ENCODE measurements at places on chromosomes 5 and 9.

DNA sequence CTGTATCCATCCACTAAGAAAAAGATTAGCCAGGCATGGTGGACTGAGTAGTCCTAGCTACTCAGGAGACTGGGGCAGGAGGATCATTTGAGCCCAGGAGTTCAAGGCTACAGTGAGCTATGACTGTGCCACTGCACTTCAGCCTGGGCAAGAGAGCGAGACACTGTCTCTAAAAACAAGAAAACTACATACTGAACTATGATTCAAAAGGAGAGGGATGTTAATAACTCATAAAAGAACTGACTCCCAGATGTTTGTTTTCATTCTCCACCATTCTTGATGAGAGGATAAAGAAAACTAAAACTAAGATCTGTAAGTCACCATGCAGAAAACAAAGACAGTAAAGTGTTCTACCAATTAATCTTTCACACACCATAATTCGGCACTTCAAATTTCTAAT, 53.5 kb downstream of the AUH start:
- DNase-seq, result no peak

DNA sequence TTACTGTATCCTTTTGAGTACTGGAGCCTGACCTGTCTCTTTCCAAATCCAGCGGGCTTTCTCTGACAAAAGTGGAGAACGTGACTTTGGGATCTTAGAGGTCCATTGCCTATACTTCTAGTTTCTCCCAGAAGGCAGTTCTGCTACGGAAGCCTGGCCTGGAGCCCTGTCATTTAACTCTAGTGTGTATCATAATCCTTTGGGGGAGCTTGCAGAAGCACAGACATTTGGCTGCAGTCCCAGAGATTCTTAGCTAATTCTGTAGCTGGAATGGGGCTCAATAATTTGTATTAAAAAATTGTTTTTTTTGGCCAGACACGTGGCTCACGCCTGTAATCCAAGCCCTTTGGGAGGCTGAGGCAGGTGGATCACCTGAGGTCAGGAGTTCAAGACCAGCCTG, 3.0 kb downstream of the HARS2 start:
- DNase-seq, result no peak

DNA sequence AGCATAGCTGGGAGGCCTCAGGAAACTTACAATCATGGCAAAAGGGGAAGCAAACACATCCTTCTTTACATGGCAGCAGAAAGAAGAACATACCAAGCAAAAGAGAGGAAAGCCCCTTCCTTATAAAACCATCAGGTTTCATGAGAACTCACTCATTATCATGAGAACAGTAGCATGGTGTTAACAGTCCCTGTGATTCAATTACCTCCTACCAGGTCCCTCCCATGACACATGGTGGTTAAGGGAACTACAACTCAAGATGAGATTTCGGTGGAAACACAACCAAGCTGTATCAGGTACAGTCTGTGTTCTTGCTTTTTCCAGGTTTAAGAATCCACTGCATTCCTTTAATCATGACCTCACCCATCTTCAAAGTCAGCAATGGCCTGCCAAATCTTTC, 514.2 kb downstream of the KCTD16 start:
- DNase-seq, result no peak

DNA sequence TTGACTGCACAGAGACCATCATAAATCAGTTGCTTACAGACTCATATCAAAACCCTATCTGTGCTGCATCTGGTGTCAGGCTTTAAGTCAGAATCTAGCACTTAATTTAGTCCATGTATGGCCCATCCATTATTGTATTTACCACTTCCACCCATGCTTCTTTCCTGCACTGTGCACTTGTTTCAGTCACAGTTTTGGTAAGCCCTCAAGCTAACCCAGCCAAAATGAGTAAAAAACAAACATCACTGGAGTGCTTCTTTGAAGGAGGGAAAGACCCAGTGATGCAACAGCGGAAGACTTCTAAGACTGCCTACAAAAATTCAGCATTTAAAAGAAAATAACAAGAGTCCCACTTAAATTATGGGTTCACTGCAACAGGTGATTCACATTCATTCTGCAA, 69.0 kb downstream of the FGF10 start:
- DNase-seq, result no peak

- DNase-seq, result no peak
Measured at GRCh38 chr9:125437771-125438221, 176.2 kb downstream of the GAPVD1 start.

DNA sequence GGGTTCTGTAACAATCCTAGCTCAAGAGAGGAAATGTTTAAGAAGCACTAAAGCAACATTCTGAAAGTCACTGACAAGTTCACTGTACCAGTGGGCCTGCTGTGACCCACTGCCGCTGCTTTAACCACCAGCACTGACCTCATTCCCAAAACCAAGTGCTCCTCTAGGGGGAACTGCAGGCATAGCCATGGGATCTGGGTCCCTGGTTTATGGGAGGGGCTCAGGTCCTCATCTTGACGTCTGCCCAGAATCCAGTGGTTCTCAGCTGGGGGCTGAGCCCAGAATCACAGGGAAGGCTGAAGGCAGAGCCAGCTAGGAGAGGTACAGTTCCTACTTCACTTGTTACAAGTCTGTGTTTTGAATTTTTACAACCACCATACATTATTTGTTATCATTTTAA, 36.1 kb upstream of the SLC2A8 start:
- DNase-seq, result no peak

GRCh38 chr5:176621661-176622079, 8.7 kb downstream of the SNCB start:
- DNase-seq, result no peak

DNA sequence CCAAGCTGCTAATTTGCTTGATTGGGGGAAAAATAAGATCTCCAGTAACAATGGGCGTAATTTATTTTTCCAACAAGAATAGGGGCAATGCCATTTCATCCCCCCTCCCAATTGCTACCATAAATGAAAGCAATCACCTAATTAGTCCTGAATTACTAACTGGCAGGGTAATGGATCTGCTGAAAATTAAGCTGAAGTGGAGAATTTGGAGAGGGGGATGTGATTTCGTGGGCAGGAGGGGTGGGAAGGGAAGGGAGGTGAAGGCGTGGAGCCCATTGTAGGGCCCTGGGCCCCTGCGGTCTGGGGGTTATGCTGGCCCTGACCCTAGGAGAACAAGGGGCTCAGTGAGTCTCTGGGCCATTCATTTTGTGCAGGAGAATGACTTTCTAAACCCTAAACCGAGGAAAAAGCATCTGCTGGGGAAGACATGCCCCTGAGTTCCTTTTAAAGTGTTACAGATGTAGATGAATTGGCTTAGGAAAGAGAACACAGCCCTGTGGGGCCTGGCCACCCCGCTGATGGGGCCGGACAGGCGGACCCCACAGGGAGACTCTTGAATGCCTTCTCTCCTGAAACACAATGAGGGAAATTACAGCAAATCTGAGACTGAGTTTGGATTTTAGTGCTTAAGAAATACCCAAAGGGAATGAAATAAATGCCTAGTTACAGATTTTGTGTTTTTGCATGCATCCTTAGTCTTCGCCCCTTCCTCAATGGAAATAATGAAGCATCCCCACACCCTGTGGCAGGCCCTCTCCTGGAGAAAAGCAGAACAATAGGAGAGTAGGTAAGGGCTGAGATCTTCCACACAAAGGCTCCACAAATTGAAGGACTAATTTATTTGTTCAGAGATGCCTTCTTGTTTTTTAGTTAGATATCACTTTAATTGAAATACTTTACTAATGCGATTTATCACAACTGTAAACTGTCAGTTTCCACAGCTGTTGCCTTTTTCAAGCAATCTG, 143.2 kb downstream of the PSAT1 start:
- no peak for DNase-seq

DNA sequence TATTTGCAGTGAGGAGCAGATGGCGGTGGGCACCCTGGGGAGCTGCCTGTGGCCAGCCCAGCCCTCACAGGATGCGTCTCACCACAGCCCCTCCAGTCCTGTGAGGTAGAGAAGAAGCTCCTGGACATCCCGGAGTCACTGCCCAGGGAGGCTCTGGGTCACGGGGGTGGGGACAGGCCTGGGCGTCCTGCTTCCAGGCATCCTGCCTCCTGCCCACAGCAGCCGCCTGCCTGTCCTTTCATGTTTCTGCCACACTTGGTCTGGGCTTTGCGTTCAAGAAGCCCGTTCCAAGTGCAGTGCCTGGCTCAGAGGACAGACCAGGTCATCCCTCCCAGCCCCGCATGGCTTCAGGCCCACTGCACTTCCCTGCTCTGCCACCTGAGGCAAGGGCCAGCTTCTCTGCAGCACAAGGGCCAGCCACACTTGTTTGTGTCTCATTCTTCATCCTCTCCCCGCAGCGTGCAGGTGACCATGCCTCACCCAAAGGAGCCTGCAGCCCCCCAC, 38.2 kb downstream of the ZDHHC11B start:
- peak; percentile 49 for DNase-seq

- no peak for DNase-seq
Measured at GRCh38 chr9:136570191-136570845, 24.5 kb upstream of the NOTCH1 start.

DNA sequence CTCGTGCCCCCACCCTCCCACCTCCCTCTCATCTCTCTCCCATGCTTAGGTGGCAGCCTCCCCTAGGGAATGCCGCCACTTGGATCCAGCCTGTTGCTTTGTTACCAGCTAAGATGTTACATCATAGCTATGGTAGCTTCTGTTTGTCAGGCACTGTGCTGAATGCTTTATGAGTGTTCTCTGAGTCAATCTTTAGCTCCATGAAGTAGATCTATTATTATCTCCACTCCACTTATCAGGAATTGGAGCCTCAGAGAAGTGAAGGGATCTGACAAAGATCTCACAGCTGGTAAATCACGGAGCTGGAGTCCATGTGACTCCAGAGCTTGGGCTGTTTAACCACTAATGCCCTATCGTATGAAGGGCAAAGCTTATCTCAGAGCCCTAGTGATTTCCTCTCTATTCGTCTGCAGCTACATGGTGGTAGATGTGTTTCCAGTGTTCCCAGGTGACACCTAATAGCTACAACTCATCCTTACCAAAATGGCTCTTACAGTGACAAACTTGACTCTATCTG, 54.1 kb downstream of the GARNL3 start:
- no peak for DNase-seq

GRCh38 chr9:16152276-16153101, 599.6 kb downstream of the CCDC171 start:
- no peak for DNase-seq

DNA sequence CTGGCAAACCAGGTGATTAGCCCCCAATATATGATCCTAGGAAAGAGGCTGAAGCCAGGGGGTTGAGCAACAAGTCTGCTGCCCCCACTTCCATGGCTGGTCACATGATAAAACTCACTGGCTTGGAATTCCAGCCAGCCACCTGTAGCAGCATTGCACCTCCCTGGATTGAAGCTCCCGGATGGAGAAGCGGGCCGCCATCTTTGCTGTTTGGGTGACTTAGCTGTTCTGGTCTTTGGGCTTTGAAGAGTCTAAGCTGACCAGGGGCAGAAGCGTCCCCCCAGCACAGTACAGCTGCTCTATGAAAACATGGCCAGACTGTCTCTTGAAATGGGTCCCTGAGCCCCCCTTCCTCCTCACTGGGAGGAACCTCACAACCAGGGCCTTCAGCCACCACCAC, 610.2 kb downstream of the ANXA1 start:
- no peak for DNase-seq

- DNase-seq, result no peak
Measured at GRCh38 chr9:109421026-109421970, 76.8 kb downstream of the PTPN3 start.

GRCh38 chr9:14029806-14030374, 284.1 kb downstream of the NFIB start:
- no peak for DNase-seq

GRCh38 chr5:8842971-8843551, 702.8 kb downstream of the SEMA5A start:
- DNase-seq, result no peak

GRCh38 chr5:67793418-67793817, 422.1 kb upstream of the PIK3R1 start:
- DNase-seq, result no peak

DNA sequence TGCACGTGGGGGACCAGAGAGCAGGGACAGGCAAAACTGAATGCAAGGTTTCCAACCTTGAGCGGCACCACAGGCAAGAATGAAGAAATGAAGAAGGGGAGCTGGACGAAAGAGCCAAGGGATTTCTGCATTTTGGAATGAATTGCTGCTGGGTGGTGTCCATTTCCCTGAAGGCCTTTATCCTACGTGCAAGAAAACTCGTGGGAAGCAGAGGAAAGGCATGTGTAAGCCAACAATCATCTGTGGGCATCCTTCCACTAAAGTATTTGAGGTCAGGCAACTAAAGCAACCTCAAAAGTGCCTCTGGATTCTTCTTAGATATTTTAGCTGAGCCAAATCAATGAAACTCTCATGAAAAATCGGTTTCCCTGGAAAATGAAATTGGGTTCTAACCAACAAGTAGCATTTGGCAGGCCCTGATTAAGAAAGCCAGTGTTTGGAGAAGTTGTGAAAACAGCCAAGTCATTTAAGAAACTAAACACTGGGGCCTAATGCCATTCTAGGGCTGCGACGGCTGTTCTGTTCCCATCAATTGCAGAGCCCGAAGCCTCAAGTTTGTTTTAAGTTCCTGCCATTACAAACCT, 4.7 kb upstream of the TGFBI start:
- DNase-seq, result no peak

- DNase-seq, result no peak
Measured at GRCh38 chr9:9523476-9524139, 1089.2 kb downstream of the PTPRD start.

GRCh38 chr5:10715605-10716290, 45.3 kb downstream of the DAP start:
- DNase-seq, result no peak

DNA sequence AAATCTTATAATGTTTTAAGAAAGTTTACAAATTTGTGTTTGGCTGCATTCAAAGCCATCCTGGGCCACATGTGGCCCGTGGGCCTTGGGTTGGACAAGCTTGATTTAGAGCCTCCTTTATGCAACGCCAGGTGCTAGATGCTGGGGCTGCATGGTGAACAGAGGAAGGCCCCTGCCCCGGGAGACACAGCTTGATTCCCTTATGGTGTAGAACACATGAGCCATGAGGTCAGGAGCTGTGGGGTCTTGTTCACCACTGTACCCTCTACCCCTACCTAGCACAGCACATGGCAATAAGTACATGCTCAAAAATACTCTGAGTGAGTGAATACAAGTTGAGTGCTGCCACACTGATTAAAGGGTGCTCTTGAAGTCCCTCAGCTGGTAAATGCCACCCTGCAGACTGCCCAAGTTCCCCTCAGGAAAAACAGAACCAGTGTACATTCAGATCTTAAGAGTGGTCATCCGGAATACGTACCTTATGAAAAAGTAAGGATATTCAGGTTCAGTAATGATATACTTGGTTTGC, 71.9 kb downstream of the ARRDC3 start:
- DNase-seq, result no peak

- no peak for DNase-seq
Measured at GRCh38 chr5:122351416-122352157, 39.5 kb downstream of the SNCAIP start.

GRCh38 chr5:32712481-32713360, 1.6 kb downstream of the NPR3 start:
- no peak for DNase-seq

- no peak for DNase-seq
Measured at GRCh38 chr5:142215915-142216681, 107.5 kb downstream of the NDFIP1 start.

GRCh38 chr5:136364307-136364706, 1.0 kb downstream of the TRPC7 start:
- no peak for DNase-seq
